ENCODE measurements at places on chromosomes 11 and 22.
A peak's percentile ranks its signal among the peaks of the same experiment; 100 is the strongest.

GRCh38 chr22:42229455-42230149 is 40.9 kb downstream of the TCF20 start:
- no peak for DNase-seq

- peak; percentile 88 for DNase-seq
Measured at GRCh38 chr11:31106326-31106725, 263.2 kb downstream of the DCDC1 start.

GRCh38 chr11:121321614-121322243 is 29.2 kb downstream of the SC5D start:
- no peak for DNase-seq

GRCh38 chr11:19727246-19727645 is 14.6 kb downstream of the NAV2 start:
- no peak for DNase-seq

DNA sequence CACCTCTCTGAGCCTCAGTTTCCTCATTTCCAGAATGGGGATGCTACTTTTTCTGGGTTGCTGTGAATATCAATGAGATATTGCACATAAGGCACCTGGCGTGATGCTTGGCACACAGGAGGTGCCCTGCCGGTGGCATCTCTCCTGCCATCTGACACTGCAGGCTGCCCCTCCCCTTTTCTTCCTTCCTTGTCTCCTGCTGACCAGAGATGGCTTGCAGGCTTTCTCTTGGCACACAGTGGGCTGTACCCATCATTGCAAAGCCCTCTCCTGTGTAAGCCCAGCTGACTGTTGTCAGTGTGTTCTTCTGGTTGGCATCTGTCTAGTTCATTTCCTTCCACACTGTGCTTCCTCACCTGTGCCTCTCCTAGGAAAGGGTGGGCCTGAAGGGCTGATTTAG is 91.7 kb downstream of the MYO18B start:
- no peak for DNase-seq

- DNase-seq: no peak
Measured at GRCh38 chr22:46972256-46972655, 209.8 kb downstream of the TBC1D22A start.

DNA sequence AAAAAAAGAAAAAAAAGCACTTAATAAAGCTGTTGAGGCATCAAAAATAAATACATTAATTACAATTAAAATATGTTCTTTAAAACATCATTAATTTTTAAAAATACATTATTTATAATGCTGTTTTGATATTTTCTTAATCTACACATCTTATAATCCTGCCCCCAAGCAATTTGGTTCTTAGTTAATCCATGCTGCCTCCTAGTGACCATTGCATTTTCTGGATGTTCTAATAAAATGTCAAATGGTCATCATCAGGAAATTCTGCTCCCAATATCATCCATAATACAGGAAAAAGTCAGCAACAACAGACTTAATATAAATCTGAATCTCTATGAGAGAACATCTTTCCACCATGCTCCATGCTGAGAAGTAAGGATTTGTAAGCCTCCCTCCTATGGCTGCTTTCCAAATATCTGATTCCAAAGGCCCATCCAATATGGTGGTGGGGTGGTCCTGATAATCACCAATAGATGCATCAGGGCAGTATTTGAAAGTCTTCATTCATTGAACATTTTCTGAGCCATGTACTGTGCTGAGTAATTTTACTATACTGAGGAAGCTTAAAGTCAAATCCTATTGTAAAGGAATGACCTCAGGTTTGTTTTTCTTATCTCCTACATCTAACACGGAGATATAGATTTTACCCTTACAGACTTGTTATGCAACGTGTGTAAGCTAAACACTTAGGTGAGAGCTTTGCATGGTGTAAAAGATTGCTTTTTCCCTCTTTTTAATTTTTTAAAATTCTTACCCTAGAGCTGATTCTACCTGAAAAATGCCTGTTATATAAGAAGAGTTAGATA is 124.7 kb upstream of the BMAL1 start:
- DNase-seq: no peak

DNA sequence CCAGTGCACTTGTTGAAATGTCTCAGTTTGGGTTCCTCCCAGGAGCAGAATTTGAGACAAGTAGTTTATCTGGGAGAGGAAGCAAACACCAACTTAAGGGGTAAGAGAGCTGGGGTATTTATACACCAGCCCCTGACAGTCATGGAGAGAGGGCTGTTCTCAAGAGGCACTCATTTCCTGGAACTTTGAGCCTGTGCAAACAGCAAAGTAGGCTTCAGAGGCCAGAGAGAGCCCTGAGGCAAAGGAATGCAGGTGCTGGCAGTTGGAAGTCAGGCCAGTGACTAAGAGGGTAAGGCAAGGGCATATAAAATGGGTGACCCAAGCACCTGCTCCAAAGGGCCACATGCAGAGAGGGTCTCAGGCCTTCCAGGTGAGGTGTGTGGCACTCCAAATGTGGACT is 16.1 kb downstream of the MS4A18 start:
- DNase-seq: no peak

GRCh38 chr11:61290905-61291690 is 4.0 kb downstream of the VWCE start:
- no peak for DNase-seq

DNA sequence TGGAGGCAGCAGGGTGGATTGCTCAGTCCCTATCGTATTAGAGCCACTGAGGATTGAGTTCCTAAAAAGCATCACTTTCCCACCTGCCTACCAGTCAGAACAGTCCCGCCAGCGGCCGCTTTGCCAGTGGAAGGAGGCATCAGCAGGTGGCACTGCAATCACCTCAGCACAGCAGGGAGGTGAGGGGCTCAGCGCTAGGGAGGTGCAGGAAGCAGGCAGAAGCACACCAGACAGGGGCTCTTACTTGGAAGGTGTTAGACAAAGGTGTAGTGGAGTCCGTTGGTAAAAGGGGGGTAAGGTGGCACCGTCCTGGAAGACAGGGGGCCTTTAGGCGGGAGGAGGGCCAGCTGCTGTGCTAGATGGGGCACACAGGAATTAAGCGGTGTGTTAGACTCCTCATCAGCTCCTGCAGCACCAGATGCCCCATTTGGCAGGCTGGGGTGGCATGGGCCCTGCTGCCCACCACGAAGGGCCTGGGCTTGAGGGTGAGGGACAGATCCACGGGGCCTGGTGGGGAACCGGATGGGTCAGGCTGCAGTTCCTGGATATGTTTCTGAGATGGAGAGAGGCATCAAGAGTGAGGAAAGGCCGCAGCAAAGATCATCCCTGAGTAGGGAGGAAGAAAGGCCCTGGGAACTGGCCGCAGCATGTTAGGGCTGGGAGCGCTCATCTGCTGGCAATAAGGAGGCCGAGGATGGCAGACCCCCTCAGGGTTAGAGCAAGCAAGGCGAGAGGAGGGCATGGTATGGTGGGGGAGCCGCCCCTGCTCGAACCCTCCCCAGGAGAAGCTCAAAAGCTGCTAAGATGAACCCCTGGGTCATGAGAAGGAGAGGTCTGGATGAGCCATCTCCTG is 42.5 kb downstream of the C11orf58 start:
- DNase-seq: no peak

GRCh38 chr22:50490531-50491308 is 4.1 kb downstream of the MIOX start:
- no peak for DNase-seq

DNA sequence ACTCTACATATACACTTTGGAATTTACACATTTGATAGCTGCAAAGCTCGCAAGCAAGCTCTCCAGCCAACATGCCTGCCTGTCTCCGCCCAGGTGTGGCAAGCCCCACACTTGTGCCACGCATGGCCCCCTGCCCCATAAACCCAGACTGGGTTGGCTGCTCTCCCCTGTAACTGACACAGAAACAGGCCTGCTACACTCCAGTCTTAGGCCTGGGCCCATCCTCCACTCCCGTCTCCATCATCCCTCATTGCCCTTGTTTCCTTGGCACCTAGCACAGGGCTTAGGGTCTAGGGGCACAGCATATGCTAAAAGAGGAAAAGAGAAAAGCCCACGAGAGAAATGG is 41.4 kb downstream of the PACSIN2 start:
- DNase-seq: no peak

DNA sequence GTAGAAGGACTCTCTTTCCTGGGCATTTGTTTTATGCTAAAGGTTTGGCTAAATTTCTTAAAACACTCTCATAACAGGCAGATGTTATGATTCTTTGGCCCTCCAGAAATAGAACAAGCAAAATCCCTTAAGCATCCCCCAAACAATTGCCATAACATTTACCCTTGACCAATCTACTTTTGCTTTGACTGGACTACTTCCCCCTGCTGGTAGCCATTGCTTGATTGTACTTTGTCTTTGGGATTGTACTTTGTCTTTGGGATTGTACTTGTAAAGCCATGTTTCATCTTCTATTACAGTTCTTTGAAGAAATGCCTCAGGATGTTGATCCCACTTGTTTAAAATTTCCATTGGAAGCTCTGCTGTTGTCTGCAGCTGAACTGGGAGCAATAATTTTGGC is 53.3 kb upstream of the GLYAT start:
- DNase-seq: no peak
